ENCODE measurements at places on chromosomes 2 and 18.

GRCh38 chr2:171320731-171321130, 113.1 kb downstream of the METTL8 start:
- no peak for DNase-seq

- no peak for DNase-seq
These were observed 28.3 kb downstream of the TCF4 start for GRCh38 chr18:55559739-55560138.

DNA sequence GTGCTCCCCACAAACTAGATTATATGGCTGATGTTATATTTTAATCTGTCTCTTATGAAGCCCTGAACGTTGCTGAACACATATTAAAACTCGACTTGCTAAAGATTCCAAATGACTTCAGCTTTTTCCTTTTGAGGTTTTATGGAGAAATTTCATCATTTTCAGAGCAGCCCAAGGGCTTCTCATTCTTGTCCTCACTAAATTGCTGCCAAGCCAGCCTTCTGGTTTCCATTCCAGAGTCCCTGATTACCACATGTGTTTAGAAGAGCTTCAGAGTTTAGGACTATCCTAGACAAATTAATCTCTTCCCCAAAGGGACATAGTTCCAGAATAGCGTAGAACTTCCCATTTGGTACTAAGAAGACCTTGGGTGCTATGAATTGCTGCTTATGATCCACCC, 77.8 kb upstream of the CCDC195 start:
- no peak for DNase-seq

- DNase-seq: no peak
These were observed 318 bp upstream of the CDC42EP3 start for GRCh38 chr2:37671816-37672103.

DNA sequence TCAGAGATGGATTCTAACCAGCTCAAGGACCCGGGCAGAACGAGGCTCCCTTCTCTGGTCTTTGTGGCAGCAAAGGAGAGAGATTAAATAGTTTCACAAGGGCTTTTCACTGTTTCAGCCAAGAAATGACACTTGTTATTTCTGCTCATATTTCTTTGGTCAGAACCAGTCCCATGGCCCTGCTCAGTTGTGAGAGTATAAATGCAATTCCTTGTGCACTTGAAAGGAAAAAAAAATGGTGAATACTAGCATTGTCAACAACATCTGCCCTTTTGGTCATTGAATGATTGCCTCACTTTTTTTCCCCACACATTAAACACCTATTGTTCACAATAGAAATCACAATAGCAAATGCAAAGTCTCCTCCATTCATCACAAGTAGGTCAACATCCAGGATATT, 104.4 kb downstream of the RDH14 start:
- DNase-seq: no peak
